Nephron progenitor cell (in vitro differentiated cells): ENCODE measurements at places on chromosomes 7 and 10.

GRCh38 chr10:112565434-112566053 lies 118.5 kb downstream of the VTI1A start:
- H3K27me3 ChIP-seq, result peaks cover 3% of the 10 kb centered on the region
- no peak overlapping the region for H3K27ac ChIP-seq
- H3K4me3 ChIP-seq, result no peak overlapping the region
- no peaks in the 10 kb centered on the region for H3K36me3 ChIP-seq
- DNase-seq, result peak; percentile 38
- H3K4me1 ChIP-seq, result peaks cover 25% of the 10 kb centered on the region

GRCh38 chr10:93121311-93121710 lies 47.6 kb downstream of the CYP26A1 start:
- DNase-seq, result no peak
- H3K4me1 ChIP-seq, result peaks cover 35% of the 10 kb centered on the region
- peaks cover 14% of the 10 kb centered on the region for H3K36me3 ChIP-seq
- no peak overlapping the region for H3K4me3 ChIP-seq
- H3K27ac ChIP-seq, result no peak overlapping the region

DNA sequence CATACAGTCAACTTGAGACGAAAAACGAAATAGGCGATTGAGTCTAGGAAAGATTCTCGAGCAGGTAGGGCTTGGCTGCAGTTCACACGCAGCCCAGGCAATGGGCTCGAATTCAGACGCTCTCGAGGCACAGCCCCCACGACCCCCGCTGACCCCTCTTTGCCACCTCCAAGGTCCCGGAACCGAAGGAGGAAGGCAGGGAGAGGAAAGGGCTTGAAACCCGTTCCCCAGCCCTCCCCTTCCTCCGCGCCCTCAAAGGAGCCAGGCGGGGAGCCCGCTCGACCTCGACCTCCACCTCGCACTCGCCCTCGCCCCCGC lies 441 bp downstream of the CCDC186 start:
- peaks cover 34% of the 10 kb centered on the region for H3K4me1 ChIP-seq
- peak overlapping the region; percentile 99 for H3K27ac ChIP-seq
- peaks cover 8% of the 10 kb centered on the region for H3K27me3 ChIP-seq

- H3K27me3 ChIP-seq, result peaks cover 6% of the 10 kb centered on the region
- H3K36me3 ChIP-seq, result peaks cover 49% of the 10 kb centered on the region
Measured at GRCh38 chr10:126917975-126918908, 13.0 kb downstream of the DOCK1 start.

- H3K4me1 ChIP-seq, result no peaks in the 10 kb centered on the region
- H3K27me3 ChIP-seq, result peaks cover 3% of the 10 kb centered on the region
- H3K27ac ChIP-seq, result no peak overlapping the region
- no peak for DNase-seq
- no peak overlapping the region for H3K4me3 ChIP-seq
- no peaks in the 10 kb centered on the region for H3K36me3 ChIP-seq
Measured at GRCh38 chr7:118918556-118918955, 694.1 kb downstream of the ANKRD7 start.

DNA sequence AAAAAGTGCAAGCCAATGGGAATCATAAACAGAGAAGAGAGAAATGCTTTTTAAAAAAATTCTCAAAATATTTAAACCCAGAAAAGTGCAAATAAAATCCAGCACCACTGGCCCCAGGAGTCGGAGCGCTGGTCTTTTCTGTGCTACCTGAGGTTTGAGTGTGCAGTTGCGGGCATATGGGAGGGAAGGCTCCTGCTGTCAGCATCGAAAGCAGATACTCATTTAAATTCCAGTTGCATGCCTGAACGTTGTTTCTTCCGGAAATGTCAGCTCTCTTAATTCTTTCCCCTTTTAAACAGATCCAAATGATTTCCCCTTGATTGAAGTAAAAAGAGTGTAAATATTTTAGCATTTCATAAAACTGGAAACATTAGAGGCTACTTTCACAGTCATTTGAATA lies 240.5 kb upstream of the GPR26 start:
- no peak overlapping the region for H3K27ac ChIP-seq
- DNase-seq, result no peak
- H3K4me1 ChIP-seq, result peaks cover 33% of the 10 kb centered on the region
- peaks cover 24% of the 10 kb centered on the region for H3K27me3 ChIP-seq
- H3K4me3 ChIP-seq, result no peak overlapping the region

DNA sequence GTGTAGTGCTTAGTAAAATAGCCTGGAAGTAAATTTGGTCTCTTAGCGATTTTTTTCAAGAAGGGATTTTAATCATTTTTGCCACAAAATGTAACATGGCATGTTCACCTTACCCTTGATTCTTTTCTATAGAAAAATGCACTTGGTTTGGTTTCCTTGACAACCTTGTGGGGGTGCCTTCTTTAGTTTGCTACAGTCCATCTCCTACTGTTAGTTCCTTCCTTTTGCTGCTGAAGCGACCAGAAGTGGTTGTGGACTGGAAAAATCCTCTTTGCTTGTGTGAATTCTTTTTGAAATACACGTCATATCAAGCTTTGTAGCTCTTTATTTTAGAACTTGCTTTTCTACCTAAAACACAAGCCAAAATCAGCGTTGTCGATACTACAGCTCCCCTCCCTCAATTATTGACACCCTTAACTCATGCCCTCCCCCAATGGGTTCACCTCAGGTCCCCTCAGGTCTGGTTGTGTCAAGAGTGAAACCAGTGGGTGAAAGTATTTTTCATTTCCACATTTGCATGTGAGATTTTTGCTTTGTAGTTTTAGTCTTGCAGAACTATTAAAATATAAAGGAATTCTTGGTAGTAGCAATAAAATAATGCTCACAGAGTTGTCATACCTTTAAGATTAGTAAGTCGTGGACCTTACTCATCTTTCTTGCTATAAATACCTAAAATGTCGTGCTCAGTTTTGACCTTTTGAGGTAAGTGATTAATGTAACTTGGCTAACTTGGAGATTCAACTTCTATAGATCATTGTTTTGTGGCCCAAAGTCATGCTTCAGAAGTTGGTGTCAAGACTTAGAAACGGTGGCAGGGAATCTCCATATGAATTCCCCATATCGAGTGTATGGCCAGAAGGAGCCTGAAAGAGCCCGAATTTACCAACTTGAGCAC lies 1.5 kb downstream of the ACTR3B start:
- peak overlapping the region; percentile 13 for H3K27ac ChIP-seq
- peak overlapping the region; percentile 92 for H3K4me3 ChIP-seq
- H3K27me3 ChIP-seq, result peaks cover 21% of the 10 kb centered on the region
- no peaks in the 10 kb centered on the region for H3K36me3 ChIP-seq

DNA sequence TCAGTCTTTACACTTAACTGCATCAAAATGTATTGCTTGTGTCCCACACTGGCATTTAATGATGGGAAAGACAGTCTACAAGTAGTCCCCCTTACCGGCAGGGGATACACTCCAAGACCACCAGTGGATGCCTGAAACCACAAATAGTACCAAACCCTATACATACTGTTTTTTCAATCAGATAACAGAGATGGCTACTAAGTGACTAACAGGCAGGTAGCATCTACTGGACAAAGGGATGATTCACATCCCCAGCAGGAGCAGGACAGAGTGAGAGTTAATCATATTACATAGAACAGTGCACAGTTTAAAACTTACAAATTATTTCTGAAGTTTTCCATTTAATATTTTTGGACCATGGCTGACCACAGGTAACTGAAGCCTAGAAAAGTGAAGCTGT lies 13.2 kb downstream of the TMEM243 start:
- H3K27me3 ChIP-seq, result peaks cover 3% of the 10 kb centered on the region
- H3K4me1 ChIP-seq, result peaks cover 5% of the 10 kb centered on the region
- no peak overlapping the region for H3K4me3 ChIP-seq
- H3K36me3 ChIP-seq, result peaks cover 96% of the 10 kb centered on the region
- no peak overlapping the region for H3K27ac ChIP-seq

DNA sequence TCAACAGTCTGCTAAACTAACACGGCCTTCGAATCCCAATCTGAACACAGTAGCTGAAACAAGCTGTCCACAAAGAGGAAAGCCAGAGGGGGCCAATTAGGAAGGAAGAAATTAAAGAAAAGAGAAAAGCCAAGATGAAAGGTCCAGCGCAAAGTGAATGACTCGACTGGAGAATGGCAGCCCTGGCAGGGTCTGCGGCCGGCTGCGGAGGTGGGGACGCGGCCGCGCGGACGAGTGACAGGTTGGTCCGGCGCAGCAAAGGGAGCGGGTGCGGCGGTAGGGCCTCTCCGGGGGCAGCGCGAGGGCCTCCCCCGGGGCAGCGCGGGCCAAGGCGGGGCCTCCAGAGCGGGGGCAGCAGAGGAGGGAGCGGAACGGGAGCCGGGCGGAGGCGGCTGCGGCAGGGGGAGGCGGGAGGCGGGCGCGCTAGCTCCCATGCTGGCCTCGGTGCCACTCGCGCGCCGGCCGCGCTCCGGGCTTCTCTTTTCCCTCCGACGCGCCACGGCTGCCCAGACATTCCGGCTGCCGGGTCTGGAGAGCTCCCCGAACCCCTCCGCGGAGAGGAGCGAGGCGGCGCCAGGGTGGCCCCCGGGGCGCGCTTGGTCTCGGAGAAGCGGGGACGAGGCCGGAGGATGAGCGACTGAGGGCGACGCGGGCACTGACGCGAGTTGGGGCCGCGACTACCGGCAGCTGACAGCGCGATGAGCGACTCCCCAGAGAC lies at the start of gene VWC2:
TSS of gene VWC2 (plus strand) at position 421 of the 718 bp plus-strand sequence. CDS start 1,798 bp downstream, outside the sequence.
- H3K27ac ChIP-seq, result no peak within 1 kb of the TSS
- H3K4me3 ChIP-seq, result peak within 1 kb of the TSS; percentile 91
- DNase-seq, result peak; percentile 58
- H3K27me3 ChIP-seq, result peaks cover 94% of the 10 kb centered on the region
- H3K4me1 ChIP-seq, result peaks cover 17% of the 10 kb centered on the region

DNA sequence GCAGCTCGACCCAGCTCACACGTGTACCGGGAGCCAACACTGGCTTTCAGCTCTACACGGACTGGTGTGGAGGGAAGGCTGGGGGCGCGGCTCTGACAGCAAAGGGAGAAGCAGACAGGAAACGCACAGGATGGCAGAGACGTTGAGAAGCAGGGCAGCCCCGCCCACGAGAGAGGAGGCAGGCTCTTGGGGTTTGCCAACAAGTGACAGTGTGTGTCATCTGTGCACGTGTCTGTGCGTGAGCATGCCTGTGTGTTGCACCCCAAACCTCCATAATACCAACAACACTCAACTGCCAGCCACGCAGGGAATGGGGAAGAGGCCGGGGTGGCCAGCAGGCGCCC lies 64.4 kb upstream of the PDGFA start:
- no peak for DNase-seq
- peaks cover 62% of the 10 kb centered on the region for H3K36me3 ChIP-seq
- no peak overlapping the region for H3K4me3 ChIP-seq
- H3K27me3 ChIP-seq, result peaks cover 6% of the 10 kb centered on the region
- H3K4me1 ChIP-seq, result peaks cover 25% of the 10 kb centered on the region
- H3K27ac ChIP-seq, result peak overlapping the region; percentile 64

GRCh38 chr7:94250124-94250523 lies 144.6 kb upstream of the COL1A2 start:
- H3K27ac ChIP-seq, result no peak overlapping the region
- H3K27me3 ChIP-seq, result peaks cover 76% of the 10 kb centered on the region
- H3K36me3 ChIP-seq, result no peaks in the 10 kb centered on the region
- DNase-seq, result no peak

DNA sequence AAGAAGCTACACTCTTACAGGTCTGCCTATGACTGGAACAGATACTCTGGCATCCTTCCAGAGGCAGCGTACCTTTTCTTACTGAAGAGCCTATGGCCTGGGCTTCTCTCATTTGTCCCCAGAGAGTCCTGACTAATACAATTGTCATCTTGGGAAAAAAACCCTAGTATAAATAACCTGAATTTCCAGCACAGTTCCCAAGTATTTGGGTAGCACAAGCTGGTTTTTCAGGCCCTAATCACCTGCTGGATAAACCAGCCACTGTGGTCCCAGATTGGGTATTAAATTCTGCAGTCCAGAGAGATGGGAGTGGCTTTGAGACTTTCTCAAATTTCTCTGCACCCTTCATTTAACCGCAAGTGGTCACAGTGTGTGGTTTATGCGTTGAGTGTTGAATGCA lies 186.8 kb upstream of the NEBL start:
- H3K36me3 ChIP-seq, result no peaks in the 10 kb centered on the region
- peaks cover 21% of the 10 kb centered on the region for H3K4me1 ChIP-seq
- DNase-seq, result no peak
- no peak overlapping the region for H3K27ac ChIP-seq
- H3K27me3 ChIP-seq, result peaks cover 17% of the 10 kb centered on the region
- no peak overlapping the region for H3K4me3 ChIP-seq

- H3K27ac ChIP-seq, result peak overlapping the region; percentile 67
- peaks cover 13% of the 10 kb centered on the region for H3K36me3 ChIP-seq
- H3K4me3 ChIP-seq, result no peak overlapping the region
- H3K4me1 ChIP-seq, result peaks cover 33% of the 10 kb centered on the region
- DNase-seq, result no peak
Measured at GRCh38 chr10:74898201-74898976, 72.0 kb downstream of the KAT6B start.

DNA sequence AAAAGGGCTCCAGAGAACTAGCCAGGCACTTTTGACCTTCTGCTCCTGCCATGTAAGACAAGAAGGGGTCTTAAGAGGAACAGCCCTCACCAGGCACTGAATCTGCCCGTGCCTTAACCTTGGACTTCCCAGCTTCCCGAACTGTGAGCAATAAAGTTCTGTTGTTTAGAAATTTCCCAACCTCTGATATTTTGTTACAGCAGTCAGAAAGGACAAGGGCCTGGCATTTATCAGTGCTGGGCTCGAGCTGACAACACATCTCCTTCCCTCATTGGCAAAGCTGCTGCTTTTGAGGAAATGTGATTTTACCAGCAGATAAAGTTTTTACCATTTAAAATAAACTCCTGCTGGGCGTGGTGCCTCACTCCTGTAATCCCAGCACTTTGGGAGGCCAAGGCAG lies 103.5 kb downstream of the GPR26 start:
- H3K4me3 ChIP-seq, result no peak overlapping the region
- H3K4me1 ChIP-seq, result no peaks in the 10 kb centered on the region
- H3K36me3 ChIP-seq, result no peaks in the 10 kb centered on the region
- DNase-seq, result no peak

- H3K27ac ChIP-seq, result no peak overlapping the region
- H3K36me3 ChIP-seq, result peaks cover 29% of the 10 kb centered on the region
- peaks cover 24% of the 10 kb centered on the region for H3K4me1 ChIP-seq
- peaks cover 4% of the 10 kb centered on the region for H3K27me3 ChIP-seq
- DNase-seq, result no peak
Measured at GRCh38 chr10:21995557-21995956, 8.0 kb downstream of the DNAJC1 start.

DNA sequence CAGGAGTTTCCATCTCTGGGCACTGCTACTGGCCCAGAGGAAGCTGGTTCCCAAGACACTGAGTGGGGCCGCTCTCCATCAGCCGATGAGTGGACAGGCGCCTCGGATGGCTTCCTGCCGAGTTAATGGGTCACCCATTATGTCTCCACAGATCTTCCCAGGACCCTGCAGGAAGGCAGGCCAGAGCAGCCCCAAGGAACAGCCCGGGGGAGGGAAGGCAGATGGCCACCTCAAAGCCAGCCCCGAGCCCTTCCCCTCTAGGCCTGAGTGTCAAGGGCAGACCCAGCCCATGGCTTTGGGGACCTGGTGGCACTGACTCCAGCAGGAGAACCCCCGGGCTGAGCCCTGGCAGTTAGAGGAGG lies 3.4 kb upstream of the LFNG start:
- H3K4me1 ChIP-seq, result peaks cover 54% of the 10 kb centered on the region
- H3K27ac ChIP-seq, result no peak overlapping the region
- no peak overlapping the region for H3K4me3 ChIP-seq
- H3K36me3 ChIP-seq, result no peaks in the 10 kb centered on the region
- peaks cover 14% of the 10 kb centered on the region for H3K27me3 ChIP-seq

- peaks cover 23% of the 10 kb centered on the region for H3K4me1 ChIP-seq
- peaks cover 3% of the 10 kb centered on the region for H3K36me3 ChIP-seq
- peaks cover 2% of the 10 kb centered on the region for H3K27me3 ChIP-seq
- no peak overlapping the region for H3K4me3 ChIP-seq
Measured at GRCh38 chr10:4083509-4084003, 298.5 kb upstream of the KLF6 start.

- peak overlapping the region; percentile 20 for H3K27ac ChIP-seq
- peaks cover 11% of the 10 kb centered on the region for H3K27me3 ChIP-seq
- peaks cover 18% of the 10 kb centered on the region for H3K4me1 ChIP-seq
- H3K36me3 ChIP-seq, result no peaks in the 10 kb centered on the region
Measured at GRCh38 chr7:20980668-20981264, 194.1 kb upstream of the SP8 start.

GRCh38 chr7:25148772-25149575 lies 23.9 kb upstream of the CYCS start:
- no peak for DNase-seq
- no peak overlapping the region for H3K4me3 ChIP-seq
- H3K27me3 ChIP-seq, result peaks cover 2% of the 10 kb centered on the region
